ENCODE measurements at places on chromosomes 3 and 15.

DNA sequence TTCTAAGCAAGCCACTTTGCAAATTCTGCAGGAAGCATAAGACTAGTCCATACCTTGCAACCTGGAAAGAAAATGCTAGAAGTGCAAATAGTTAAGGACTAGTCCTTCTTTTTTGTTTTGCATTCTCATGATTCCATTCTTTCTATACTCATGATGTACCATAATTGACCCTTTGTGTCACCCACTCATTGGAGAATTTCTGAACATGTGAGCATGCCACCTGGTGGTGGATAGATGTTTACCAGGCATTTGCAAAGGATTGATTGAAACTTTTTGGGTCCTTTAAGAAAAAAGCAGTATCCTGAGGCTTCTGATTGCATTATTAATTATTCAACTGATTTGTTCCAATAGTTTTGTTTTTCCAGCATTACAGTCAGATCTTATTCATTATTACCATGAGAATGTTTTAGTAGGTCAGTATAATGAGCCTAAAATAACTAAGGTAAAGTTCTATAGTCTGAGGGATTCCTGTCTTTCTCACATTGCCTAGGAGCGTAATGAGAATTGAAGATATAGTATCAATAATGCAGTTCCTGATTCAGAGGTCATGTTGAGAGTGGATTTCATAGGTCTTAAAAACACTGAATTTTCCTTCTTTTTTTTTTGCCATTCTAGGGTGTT lies 20.2 kb upstream of the DIPK2A start:
- DNase-seq, result peak; percentile 11

DNA sequence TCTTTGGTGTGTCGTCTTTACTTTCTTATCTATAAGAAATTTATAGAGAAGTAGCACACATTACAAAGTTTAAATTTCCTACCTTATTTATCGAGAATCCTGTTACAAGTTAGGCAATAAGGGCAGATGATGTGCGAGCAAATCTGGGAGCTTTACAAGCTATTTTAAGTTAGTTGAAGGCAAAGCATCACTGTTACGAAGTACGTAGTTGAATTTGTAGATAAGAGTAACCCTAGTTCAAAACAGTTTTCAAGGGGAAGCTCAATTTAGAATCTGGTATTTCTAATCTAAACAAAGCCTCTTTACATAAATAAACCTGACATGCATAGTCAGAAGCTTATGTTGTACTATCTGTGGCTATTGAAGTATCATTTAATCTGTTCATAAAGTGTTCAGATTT lies 8.4 kb downstream of the KBTBD8 start:
- DNase-seq, result no peak

GRCh38 chr15:88705769-88706165 lies 67.0 kb downstream of the ISG20 start:
- no peak for DNase-seq

- no peak for DNase-seq
Measured at GRCh38 chr3:138241061-138241460, 54.0 kb downstream of the ARMC8 start.

DNA sequence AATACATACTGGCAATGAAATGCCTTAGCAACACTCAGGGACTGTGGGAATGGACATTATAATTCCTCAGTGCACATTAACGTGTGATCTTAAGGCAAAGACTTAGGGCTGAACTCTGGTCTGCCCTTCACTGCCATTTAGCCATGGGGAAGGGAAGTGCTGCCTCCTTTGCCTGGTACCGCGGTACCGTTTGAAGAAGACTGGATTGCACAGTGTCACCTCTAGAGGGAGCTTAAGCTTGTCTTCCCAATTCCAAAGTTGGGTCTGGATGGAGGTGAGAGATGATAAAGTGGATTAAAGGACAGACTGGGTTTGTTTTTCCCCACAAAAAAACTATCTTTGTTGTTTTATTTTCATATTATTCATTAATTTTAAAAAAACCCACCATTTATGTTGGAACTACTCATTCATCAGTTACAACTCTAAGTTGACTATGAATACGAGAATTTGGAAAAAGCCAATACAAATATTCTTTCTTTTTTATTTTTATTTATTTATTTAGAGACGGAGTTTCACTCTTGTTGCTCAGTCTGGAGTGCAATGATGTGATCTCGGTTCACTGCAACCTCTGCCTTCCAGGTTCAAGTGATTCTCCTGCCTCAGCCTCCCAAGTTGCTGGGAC lies 60.0 kb upstream of the SYN2 start:
- no peak for DNase-seq

- no peak for DNase-seq
Measured at GRCh38 chr3:158532099-158532734, 38.8 kb upstream of the MLF1 start.

GRCh38 chr15:70220490-70221096 lies 122.9 kb upstream of the TLE3 start:
- no peak for DNase-seq

DNA sequence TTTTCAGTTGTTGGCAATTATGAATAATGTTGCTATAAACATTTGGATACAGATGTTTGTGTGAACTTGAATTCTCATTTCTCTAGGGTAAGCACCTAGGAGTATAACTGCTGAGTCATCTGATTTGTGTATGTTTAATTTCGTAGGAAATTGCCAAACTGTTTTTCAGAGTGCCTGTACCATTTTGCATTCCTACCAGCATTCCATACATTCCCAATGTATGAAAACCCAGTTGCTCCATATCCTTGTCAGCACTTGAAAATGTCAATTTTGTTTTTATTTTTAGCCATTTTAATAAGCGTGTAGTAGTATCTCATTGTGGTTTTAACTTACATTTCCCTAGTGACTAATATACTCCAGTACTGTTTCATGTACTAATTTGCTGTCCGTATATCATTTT lies 98.5 kb upstream of the TSC22D2 start:
- DNase-seq, result no peak

- DNase-seq, result peak; percentile 33
Measured at GRCh38 chr15:35690698-35691116, 144.7 kb upstream of the DPH6 start.

GRCh38 chr3:197491923-197492664 lies 63.7 kb downstream of the BDH1 start:
- DNase-seq, result no peak

- DNase-seq, result peak; percentile 2
Measured at GRCh38 chr15:37733628-37734027, 200.8 kb upstream of the TMCO5A start.

DNA sequence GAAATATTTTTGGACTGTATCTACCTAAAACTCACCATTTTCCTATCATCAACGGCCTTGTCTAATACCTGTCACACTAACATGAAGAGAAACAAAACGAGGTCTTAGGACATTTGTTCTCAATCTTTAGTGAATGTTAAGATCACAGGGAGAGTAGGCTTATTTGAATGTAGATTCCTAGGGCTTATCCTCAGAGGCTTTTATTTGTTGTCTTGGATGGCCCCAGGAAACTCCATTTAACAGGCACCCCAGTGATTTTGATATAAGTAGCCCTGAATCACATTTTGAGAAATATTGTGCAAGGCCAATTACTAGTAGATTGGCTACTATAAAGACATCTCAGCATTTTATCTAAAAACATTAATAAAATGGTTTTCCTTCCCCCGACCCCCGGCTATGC lies 367.4 kb downstream of the GAP43 start:
- no peak for DNase-seq

DNA sequence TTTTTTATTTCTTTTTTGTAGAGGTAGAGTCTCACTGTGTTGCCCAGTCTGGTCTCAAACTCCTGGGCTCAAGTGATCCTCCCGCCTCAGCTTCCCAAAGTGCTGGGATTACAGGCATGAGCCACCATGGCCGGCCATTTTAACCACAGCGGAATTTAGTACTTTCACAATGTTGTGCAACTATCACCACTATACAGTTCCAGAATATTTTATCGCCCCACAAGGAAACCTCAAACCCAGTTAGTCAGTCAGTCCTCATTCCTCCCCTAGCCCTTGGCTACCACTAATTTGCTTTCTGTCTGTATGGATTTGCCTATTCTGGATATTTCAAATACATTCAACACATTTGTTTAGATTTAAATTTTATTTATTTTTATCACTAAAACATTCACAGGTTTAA lies 15.5 kb upstream of the HOMER2 start:
- no peak for DNase-seq

- no peak for DNase-seq
Measured at GRCh38 chr3:182172534-182172933, 460.8 kb downstream of the SOX2 start.

- no peak for DNase-seq
Measured at GRCh38 chr15:68507447-68507846, 71.3 kb upstream of the CORO2B start.

- DNase-seq, result no peak
Measured at GRCh38 chr3:156859578-156859977, 33.4 kb downstream of the LEKR1 start.

DNA sequence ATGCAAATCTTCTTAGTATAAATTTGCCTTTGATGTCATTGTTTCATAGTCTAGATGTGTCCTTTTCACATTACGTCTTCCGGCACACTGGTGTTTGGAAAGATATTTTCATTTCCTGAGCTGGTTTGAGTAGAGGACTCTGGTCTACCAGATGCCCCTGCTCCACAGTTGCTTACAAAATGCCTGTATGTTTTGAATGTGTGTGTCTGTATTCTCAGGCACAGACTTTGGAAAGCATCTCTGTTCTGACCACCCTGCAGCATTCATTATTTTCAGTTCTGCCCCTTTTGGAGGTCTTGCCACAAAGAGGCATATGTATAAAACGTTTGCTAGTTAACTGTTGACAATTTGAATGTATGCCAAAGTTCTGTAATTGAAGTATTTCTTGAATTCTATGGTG lies 236.0 kb upstream of the GOLIM4 start:
- DNase-seq, result no peak

GRCh38 chr3:97821287-97821773 lies 481 bp upstream of the CRYBG3 start:
- DNase-seq, result peak; percentile 40

DNA sequence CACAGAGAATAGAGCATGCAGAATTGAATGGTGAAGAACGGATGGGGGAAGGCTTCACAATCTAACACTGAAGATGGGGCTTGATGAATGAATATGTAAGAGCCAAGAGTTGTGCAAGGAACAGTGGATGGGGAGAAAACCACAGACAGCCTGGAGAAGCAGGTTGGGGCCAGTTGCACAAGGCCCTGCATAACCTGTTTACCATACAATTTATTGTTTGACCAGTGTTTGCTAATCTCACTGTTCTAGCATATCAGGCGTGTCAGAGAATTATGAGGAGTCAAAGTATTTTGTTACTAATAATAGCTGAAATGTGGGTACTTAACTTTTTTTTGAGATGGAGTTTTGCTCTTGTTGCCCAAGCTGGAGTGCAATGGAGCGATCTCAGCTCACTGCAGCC lies 36.4 kb downstream of the LINS1 start:
- no peak for DNase-seq

- DNase-seq, result no peak
Measured at GRCh38 chr3:187963677-187964385, 190.1 kb upstream of the LPP start.

DNA sequence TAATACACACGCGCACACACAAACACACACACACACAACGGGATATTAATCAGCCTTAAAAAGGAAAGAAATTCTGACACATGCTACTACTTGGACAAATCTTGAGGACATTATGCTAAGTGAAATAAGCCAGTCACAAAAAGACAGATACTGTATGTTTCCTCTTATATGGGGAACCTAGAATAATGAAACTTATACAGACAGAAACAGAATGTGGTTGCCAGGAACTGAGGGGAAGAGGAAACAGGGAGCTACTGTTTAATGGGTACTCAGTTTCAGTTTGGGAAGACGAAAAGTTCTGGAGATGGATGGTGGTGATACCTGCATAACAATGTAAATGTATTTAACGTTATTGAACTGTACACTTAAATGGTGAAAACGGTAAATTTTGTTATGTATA lies 20.2 kb downstream of the ICE2 start:
- DNase-seq, result no peak

DNA sequence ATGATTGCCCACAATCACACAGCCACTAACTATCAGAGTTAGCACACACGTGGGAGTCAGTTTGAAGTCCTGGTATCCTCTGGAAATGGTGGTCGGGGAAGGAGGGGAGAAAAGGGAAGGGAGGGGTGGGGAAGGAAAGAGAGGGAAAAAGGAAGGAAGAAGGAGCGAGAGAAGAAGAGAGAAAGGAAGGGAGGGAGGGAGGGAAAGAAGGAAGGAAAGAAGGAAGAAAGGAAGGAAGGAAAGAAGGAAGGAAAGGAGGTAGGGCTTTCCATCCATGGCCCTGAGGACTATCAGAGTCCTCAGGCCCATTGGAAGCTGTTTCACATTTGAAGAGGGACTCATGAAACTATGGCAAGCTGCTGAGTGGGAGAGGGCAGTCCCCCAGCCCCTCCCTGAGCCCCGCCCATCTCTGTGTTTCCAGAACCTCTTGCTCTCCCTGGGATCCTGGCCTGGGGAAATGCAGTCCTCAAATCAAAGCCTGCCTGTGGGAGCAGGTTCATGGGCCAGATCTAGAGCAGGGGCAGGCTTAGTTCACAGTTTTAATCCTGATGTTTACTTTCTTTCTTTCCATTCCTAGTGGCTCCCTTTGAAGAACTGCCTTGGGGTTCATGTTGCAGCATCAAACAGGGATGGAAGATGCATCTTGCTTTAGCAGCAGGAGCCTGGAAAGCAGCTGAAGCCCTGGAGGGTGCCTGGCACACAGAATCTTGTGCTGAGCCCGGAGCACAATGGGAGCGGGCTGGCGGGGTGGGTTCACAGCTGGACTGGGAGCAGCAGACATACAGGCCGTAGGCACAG lies 66.1 kb upstream of the GLCE start:
- peak; percentile 37 for DNase-seq

GRCh38 chr15:29566914-29567313 lies 255.4 kb downstream of the TJP1 start:
- DNase-seq, result no peak

DNA sequence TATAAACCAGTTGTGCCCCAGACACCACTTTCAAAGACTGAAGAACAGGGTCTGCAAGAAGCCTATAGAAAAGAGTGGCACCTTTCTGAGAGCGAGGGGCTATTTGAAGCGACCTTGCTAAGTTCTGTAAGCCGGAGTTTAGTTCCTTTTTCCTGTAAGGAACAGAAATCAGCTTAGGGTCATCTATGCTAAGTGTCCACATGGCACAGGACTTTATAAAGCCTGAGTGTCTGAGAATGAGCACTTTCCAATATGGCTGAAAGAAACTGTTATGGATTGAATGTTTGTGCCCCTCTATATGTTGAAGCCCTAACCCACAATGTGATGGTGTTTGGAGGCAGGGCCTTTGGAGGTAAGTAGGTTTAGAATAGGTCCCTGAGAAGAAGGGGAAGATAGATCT lies 4.0 kb upstream of the A4GNT start:
- DNase-seq, result no peak

GRCh38 chr3:30225021-30225420 lies 381.4 kb upstream of the TGFBR2 start:
- DNase-seq, result no peak

- no peak for DNase-seq
Measured at GRCh38 chr3:183984749-183985729, 32.6 kb downstream of the ABCC5 start.

Data from brain pericyte (primary cell).